Stimulated activated CD4-positive, alpha-beta T cell treated with anti-CD3 and anti-CD28 coated beads, Interleukin-2, amount 100 ng/mL, for 24 hours (primary cell): ENCODE measurements at places on chromosomes 4 and X.

DNA sequence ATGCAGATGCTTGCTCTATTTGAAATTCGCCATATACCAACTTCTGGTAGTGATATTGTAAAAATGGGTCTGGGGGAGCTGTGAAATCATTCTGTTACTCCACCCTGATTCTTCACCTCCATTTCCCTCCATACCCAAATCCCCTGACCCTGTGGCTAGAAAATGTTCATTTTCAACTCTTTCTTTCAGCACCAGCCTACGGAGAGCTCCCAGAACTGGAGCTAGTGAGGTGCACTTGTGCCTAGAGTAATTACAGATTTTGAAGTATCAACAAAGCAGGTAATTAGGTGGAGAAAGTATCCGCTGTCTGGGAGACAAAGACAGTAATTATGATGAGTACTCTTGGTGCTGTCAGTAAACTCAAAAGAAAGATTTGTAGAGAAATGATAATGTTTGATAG is 8.1 kb downstream of the ARHGAP36 start:
- DNase-seq, result no peak

DNA sequence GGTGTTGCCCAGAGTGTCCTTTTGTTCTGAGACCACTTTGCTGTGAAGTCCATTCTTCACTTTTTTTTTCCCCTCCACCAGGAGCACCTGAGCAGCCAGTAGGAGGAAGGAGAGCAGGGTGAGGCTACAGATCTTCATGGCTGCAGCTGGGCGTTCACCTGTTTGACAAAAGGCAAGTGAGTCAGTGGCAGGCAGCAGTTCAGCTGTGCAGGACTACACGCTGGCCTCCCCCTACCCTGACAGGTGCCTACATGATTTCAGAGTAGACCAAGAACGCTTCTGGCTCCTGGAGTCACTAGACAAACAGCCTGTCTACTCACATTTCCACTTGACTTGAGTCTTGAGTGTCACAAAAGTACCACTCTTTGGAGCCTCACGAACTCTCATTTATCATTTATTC is 2.0 kb downstream of the FGFBP1 start:
- no peak for DNase-seq

GRCh38 chrX:32530802-32531403 is 680.4 kb downstream of the DMD start:
- no peak for DNase-seq

DNA sequence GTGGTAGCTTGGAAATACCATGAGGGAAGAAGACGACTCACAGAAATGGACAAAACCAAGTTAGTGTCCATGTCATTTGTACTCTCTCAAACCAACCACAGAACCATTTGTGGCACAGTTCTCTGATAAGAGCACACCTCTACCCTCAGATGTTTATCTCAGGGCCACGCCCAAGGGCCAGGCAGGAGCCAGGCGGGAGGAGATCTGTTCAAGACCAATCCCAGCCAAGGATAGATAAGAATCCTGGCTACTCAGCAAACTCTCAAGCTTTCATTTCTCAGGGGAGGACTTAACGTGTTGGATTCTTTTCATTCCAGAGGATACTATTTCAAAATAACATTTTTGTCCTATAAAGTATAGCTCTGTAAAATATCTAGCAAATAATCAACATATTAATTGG is 95.0 kb downstream of the NYX start:
- DNase-seq, result no peak

GRCh38 chr4:2364654-2365053 is 53.8 kb downstream of the ZFYVE28 start:
- peak; percentile 68 for DNase-seq

GRCh38 chrX:90883479-90883878 is 551.2 kb upstream of the PABPC5 start:
- no peak for DNase-seq

- no peak for DNase-seq
Measured at GRCh38 chrX:109344678-109345077, 137.2 kb downstream of the GUCY2F start.

DNA sequence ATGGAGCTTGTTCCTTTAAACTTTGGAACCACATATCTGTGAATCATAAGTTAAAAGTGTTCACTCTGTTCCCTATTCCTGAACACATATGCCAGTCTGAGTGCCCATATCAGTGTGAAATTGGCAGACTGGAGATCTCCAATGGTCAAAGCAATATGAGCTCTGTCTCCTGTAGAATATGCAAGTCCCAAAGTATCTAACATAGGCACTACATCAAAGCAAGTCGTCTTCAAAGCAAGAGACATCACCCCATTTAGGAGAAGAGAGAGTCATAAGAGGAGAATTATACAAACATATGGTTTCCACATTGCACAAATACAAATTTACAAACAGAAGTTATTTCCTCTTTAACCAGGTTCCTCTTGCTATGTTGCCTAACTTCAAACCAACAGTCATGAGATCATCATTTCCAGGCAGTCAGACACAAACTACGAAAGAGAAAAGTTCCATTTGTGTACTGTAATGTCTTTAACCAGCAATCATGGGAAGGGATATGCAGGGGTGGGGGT is 9.9 kb upstream of the GK start:
- no peak for DNase-seq
